Naive B cell (primary cell): ENCODE measurements at places on chromosomes 16 and 17. TPM values are rescaled to one million over a fixed set of nuclear protein-coding genes. Genes with fewer than 3 reads are reported as not detected.
A peak's percentile ranks its signal among the peaks of the same experiment; 100 is the strongest.

- DNase-seq, result no peak
Measured at GRCh38 chr17:66171692-66172091, 20.2 kb downstream of the CEP112 start.

DNA sequence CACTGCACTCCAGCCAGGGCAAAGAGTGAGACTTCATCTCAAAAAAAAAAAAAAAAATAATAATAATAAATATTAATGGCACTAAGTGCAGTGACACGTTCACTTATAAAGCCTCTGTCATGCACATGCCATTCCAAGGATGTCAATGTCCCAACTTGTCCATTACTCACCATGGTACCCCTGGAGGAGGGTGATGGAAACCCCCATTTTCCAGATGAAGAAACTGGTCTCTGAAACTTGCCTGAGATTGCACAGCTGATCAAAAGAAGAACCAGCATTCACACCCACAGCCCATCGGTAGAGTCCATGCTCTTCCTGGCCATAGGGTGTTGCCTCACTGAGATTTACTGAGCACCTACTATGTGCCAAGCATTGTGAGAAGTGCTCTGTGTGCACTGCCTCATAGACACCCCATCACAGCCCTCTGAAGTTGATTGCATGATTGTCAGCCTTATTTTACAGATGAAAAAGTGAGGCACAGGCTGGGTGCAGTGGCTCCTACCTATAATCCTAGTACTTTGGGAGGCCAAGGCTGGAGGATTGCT, 123.7 kb downstream of the ABCC1 start:
- no peak for DNase-seq

Gene CFAP119
- polyA plus RNA-seq, result 0.47 TPM

- no peak for DNase-seq
Measured at GRCh38 chr16:83335076-83335475, 472.7 kb upstream of the HSBP1 start.

Gene ZP2
- polyA plus RNA-seq, result not detected

- DNase-seq, result no peak
Measured at GRCh38 chr16:2056681-2057407, 9.1 kb downstream of the TSC2 start.

Gene DRC3
- not detected for polyA plus RNA-seq

GRCh38 chr17:4369557-4370230, 3.2 kb upstream of the UBE2G1 start:
- no peak for DNase-seq

- no peak for DNase-seq
Measured at GRCh38 chr16:51181503-51181811, 30.4 kb upstream of the SALL1 start.

Gene FBXL19
- 0.32 TPM for polyA plus RNA-seq

- DNase-seq, result no peak
Measured at GRCh38 chr17:39400547-39401411, 647 bp downstream of the FBXL20 start.

Gene ABCA10
- polyA plus RNA-seq, result not detected

Gene KRTAP9-2
- not detected for polyA plus RNA-seq

GRCh38 chr17:75518201-75518600, 1.9 kb downstream of the TSEN54 start:
- DNase-seq, result peak; percentile 61

DNA sequence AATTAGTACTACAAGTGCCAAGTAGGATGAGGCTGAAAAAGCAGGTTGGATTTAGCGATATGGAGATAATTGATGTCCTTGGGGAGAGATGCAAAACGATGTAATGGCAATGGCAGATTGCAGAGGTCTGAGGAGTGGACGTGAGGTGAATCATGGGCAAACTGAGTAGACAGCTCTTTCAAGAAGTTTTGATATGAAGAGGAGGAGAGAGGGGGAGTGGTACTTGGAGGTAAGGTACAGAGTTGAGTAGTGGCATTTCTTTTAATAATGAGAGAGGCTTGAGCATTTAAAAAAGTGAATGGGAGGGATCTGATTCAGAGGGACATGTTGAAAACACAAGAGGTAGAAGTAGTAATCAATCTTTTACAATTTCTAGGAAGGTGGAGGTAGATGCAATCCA, 17.7 kb upstream of the VPS4A start:
- DNase-seq, result no peak

DNA sequence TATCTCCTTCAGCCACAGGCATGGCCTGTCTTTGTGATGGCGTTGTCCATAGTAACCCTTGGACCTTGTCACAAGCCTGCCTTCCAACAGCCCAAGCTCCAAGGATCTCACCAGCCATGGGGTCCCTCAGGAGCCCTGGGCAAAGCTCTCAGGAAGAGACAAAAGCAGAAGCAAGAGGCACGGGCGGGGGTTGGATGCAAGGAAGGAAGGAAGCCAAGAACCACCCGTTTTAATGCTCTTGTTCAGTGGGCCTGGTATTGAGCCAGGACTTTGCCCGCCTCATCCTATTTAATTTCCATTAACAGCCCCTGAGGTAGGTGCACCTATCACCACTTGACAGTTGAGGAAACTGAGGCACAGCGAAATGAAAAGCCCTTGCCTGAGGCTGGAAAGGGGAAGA, 32.3 kb upstream of the GOSR2 start:
- no peak for DNase-seq

DNA sequence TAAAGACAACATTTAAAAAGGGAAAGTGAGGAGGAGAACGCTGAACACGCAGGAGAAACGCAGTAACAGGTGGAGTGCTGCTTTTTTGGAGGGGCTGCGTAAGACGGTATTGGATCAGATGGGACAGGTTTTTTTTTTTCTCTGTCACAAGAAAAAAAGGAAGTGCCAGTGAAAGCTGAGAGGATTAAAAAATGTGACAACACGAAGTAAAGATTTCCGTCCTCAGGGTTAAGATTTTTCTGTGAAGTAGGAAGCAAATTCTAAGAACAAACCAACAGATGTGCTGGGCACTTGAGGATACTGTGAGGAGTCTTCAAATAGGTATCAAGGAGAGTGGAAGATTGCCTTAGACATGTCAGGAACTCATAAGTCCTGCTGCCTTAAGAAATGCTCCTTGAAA, 5.8 kb upstream of the ABCA9 start:
- DNase-seq, result no peak

Gene SPNS2
- not detected for polyA plus RNA-seq

Gene FBXW10
- not detected for polyA plus RNA-seq

Gene RABEP1
- polyA plus RNA-seq, result 73.7 TPM

DNA sequence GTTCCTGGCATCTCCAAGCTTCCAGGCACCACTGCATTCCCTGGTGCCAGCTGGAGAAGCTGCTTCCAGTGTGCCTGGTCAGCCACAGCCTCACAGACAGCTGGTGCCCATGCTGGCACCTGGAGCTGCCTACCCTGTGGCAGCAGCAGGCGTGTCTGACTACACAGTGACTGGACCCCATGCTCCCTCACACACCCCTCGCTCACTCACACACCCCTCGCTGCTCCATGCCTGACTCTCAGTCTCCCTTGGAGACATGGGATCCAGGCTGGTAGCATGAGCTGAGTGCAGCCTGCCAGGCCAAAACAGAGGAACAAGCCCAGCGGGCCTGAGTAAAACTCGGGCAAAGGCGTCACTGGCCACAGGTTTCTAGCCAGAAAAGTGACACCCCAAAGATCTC, 59.1 kb upstream of the SMIM36 start:
- DNase-seq, result no peak

DNA sequence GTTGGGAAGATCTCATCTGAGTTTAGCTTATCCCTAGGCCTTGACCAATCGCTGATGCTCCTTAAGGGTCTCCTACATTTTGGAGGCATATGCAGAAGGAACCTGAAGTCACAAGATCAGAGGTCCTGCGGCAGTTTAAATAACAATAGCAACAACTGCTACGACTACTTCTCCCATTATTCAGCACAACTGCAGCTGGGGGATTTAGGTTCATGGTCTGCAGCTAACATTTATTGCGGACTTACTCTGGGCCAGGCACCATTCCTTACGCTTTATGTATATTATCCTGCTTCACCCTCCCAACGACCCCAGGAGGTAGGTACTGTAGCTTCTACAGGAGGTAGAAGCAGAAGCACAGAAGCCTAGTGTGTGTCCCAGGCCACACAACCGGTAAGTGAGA, 59.5 kb downstream of the AKAP1 start:
- DNase-seq, result no peak

Gene ASIC2
- polyA plus RNA-seq, result not detected
